ENCODE measurements at places on chromosomes 4 and X. TPM values are rescaled to one million over a fixed set of nuclear protein-coding genes. Genes with fewer than 3 reads are reported as not detected.

Gene AMBN
- not detected for total RNA-seq

Gene SMIM10
- total RNA-seq, result 1.0 TPM

DNA sequence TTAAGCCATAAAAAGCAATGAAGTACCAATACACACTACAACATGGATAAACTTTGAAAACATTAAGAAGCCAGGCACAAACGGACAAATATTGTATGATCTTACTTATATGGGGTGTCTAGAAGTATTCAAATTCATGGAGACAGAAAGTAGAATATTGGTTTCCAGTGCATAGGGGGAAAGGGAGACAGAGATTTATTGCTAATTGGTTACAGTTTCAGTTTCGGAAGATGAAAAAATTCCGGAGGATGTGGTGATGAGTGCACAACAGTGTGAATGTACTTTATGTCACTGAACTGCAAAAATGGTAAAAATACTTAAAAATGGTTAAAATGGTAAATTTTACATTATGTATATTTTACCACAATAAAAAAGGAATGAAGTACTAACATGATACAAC, 5.1 kb upstream of the PRDX4 start:
- no peak for DNase-seq

DNA sequence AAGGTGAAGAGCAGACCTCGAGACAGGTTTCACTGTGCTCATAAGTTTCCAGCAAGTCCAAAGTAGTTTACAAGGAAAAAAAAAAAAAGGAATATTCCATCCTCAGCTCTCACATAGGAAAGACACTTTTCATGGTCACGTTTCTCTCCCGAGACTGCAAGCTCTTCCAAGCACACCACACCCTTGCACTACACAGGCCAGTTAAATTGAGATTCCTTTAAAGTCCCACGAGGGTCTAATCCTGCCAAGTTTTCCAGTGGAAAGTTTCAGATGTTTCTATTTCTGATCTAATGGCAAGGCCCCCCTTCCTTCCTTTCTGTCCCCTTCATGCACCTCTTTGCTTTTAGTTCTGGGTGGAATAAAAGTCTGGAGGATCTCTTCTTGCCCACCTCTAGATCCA, 67.9 kb upstream of the PCDH19 start:
- no peak for DNase-seq

Gene ANXA10
- total RNA-seq, result not detected

Gene FAM50A
- total RNA-seq, result 39.7 TPM

GRCh38 chr4:1578251-1578773, 105.8 kb downstream of the FAM53A start:
- no peak for DNase-seq

Gene STOX2
- total RNA-seq, result not detected

Gene ADGRG4
- not detected for total RNA-seq

Gene ANOS1
- total RNA-seq, result not detected

Gene GLRA3
- not detected for total RNA-seq

GRCh38 chr4:182895791-182896292, 21.3 kb downstream of the DCTD start:
- no peak for DNase-seq

- DNase-seq, result no peak
Observed at GRCh38 chr4:184861047-184861446, 35.3 kb upstream of the ACSL1 start.

GRCh38 chr4:174592985-174593335, 70.7 kb upstream of the HPGD start:
- no peak for DNase-seq

GRCh38 chrX:121244511-121244910, 197.1 kb downstream of the GLUD2 start:
- DNase-seq, result no peak

Gene FGFR3
- total RNA-seq, result 0.27 TPM

GRCh38 chr4:176921256-176921655, 128.5 kb upstream of the VEGFC start:
- DNase-seq, result no peak

Gene TMEM150C
- not detected for total RNA-seq

Gene OTC
- total RNA-seq, result not detected

GRCh38 chr4:26076000-26076587, 162.1 kb downstream of the SMIM20 start:
- DNase-seq, result peak; percentile 80

GRCh38 chr4:118352843-118353533, at the start of gene PRSS12:
Gene PRSS12 (minus strand): TSS chr4:118353003. CDS start chr4:118352720, 283 bp downstream.
- peak; percentile 69 for DNase-seq

Gene ASB12
- total RNA-seq, result 0.17 TPM

Gene GAR1
- total RNA-seq, result 18.9 TPM

Gene MAPK10
- total RNA-seq, result not detected

- DNase-seq, result no peak
Observed at GRCh38 chrX:44382871-44383270, 39.4 kb upstream of the EFHC2 start.

GRCh38 chr4:105088110-105088879, 58.4 kb upstream of the TET2 start:
- DNase-seq, result no peak

GRCh38 chr4:105186701-105187161, 40.1 kb downstream of the TET2 start:
- no peak for DNase-seq

GRCh38 chrX:8743126-8743732, 11.3 kb upstream of the ANOS1 start:
- peak; percentile 66 for DNase-seq

- DNase-seq, result no peak
Observed at GRCh38 chr4:67934628-67935027, 28.7 kb downstream of the TMPRSS11A start.

Gene RIBC1
- 0.67 TPM for total RNA-seq

GRCh38 chrX:94123062-94123461, 449.1 kb downstream of the FAM133A start:
- no peak for DNase-seq

GRCh38 chr4:44434247-44434646, 14.4 kb downstream of the KCTD8 start:
- no peak for DNase-seq

All from activated naive CD4-positive, alpha-beta T cell treated with anti-CD3 and anti-CD28 coated beads for 36 hours (primary cell).